ENCODE measurements at places on chromosomes 2 and 18.

DNA sequence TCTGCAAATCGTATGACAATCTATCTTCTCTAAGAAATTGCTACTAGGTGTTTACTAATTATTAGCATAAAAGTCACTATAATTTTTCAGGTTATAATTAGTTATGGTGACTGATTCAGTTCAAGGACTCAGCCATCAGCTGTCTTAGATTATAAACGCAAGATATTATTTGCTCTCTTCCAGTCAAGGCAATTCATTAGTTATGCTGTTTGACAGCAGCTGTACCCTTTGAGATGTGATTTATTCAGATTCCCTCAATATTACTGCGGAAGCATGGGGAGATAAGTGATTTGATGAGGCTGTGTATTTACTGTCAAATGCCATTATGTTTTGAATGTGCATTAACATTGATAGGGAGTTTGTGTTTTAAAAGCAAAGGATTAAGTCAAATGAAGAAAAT, 558.9 kb upstream of the FSIP2 start:
- no peak for DNase-seq

DNA sequence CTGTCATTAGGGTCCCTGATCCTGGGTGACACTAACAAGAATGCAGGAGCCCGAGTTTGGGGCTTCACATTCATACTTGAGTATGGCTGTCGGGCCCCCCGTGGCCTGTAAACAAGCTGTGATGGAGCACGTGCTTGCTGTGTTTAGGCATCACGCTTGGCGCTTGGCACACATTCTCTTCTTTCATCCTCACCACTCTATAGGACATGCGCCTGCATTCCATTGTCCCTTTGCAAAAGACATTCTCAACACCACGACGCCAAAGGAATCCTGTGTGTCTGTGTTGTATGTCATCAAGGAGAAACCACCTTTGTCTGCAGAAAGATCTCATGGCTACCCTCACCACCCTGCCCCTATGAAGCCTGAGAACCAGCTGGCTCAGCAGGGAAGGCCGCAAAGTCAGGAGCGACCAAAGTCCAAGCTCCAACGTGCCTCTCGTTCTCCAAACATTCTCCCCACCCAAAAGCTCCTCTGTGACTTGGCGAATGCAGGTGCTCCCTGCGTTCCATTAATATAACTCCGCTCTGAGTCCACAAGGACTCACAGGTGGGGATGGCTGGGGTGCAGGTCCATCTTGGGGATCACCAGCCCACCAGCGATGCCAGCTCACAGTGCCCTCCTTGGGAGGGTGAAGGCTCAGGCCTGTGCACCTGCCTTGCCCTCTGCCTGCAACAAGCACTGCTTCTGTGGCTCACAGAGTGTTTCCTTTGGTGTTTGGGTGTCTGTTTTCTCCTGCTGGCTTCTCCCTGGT, 6.2 kb upstream of the PER2 start:
- DNase-seq: no peak

DNA sequence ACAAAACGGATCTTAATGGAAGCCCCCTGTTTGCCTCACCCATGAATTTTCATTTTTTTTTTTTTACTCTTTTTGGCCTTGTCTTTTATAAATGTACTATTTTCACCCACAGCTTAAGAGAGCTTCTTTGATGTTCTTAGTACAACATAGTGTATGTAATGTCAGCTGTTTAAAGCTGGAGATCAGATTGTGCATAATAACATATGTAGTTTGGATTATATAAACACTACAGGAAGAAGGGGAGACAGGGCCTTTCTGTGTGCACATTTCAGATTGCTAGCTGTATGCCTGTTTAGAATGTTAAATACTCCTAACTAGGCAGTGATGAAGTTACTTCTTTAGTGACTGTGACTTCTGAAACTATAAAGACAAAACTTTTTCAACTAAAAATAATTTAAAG, 2.1 kb upstream of the TANC1 start:
- no peak for DNase-seq

DNA sequence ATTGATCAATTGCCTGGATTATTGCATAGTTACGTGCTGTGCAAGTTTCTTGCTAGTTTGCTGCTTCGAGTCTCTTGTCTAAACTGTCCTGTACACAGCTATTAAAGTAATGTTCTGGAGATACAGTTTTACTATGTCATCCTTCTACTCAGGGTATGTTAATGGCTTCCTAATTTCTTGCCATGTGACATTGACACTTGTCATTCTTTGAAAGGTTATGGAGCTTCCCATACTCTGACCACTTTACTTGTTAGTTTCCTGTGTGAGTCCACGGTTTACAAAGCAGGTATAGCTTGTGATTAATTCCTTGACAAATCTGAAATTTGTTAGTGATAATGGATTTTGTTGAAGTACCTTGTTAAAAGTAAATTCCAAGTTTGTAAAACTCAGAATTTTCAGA, 80.5 kb downstream of the PHLPP1 start:
- no peak for DNase-seq
